ENCODE measurements at places on chromosomes 11 and 22.

DNA sequence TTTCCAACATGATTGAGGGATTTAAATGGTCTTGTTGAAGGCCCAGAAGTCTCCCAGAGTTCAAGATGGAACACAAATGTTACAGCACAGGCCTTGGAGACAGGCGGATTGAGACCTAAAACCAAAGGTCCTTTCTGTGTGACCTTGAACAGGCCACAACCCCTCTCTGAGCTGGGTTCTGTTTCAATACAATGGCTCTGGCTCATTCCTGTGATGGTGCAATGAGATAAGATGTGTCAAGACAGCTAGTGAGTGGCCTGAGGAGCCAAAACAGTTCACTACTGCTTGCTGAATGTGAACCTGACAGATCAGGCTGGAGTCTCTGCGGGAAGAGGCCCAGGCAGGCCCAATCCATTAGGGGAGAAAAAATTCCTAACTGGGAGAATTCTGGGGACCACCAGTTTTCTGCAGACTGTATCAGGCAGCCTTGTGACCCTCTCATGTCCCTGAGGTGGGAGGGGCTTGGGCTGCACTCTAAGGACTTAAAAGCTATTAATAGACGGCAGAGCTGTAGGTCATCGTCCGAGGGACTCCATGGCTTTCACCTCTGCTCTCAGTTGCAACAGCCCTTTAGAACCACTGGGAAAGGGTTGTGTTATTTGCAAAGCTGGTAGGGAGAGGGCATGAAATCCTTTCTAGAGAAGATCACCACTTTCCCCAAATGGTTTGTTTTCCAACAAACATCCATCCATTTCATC lies 126.1 kb upstream of the TEAD1 start:
- no peak for DNase-seq

DNA sequence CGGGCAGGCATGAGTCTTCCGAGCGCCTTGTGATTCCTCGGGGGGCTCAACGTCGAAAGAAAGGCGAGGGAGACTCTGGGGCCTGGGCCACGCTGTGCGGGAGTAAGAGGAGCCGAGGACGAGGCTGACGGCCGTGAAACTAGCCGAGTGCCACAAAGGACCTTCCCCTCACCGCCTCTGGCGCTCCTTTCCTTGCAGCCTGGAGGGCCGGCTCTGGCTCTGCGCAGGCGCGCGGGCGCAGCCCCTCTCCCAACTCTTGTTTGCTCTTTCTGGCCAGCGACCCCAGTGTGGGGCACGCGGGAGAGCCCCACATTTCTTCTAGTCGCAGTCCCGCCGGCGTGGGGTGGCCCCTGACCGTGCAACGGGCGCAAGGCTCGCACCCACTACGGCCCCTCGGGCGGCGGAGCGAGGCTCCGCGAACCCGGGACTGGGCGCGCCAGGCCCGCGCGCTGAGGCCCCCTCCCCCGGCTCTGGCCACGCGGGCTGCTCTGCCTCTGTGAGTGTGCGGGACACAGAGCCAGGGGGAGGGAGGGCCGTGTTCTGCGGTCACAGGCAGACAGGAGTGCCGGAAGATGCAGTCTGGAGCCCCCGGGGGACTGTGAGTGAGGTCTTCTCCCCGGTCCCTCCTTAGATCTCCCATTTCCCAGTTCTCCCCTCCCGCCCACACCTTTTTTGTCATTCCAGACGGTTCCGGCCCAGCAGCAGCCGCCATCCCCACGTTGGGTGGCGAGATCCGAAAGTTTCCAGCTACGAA lies 1.0 kb upstream of the TOB2 start:
- DNase-seq, result peak; percentile 58

DNA sequence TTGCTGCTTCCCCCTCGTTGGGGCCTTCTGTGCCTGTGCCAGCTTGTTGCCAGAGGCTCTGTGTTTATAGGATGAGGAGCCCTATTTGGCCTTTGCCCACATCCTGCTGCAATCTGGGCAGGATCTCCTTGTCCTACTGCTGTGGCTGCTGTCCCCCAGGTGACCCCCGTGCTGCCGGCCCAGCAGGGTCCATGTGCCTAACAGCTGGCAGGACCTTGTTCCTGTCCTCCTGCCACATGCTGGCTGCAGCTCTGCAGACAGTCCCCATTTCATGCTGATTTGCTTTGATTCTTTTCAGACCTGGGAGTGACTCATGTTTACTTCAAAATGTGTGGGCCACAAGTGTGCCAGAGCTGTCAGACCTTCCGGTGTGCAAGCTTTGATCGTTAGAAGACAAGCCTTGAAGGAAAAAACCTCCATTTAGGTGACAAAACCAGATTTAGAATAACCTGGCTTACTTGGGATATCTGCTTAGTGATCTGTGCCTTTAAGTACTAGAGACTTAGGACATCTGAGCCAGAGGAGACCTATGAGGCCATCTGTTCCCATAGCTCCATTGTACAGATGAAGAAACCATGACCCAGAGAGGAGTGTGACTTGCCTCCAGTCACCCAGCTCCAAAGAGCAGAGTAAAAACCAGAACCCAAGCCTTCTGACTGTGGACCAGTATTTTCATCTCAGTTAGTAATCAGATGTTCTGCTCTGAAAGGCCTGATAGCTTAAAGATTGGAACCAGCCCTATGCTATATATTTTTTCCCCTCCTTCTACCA lies 11.1 kb downstream of the NAV2 start:
- DNase-seq, result peak; percentile 40

DNA sequence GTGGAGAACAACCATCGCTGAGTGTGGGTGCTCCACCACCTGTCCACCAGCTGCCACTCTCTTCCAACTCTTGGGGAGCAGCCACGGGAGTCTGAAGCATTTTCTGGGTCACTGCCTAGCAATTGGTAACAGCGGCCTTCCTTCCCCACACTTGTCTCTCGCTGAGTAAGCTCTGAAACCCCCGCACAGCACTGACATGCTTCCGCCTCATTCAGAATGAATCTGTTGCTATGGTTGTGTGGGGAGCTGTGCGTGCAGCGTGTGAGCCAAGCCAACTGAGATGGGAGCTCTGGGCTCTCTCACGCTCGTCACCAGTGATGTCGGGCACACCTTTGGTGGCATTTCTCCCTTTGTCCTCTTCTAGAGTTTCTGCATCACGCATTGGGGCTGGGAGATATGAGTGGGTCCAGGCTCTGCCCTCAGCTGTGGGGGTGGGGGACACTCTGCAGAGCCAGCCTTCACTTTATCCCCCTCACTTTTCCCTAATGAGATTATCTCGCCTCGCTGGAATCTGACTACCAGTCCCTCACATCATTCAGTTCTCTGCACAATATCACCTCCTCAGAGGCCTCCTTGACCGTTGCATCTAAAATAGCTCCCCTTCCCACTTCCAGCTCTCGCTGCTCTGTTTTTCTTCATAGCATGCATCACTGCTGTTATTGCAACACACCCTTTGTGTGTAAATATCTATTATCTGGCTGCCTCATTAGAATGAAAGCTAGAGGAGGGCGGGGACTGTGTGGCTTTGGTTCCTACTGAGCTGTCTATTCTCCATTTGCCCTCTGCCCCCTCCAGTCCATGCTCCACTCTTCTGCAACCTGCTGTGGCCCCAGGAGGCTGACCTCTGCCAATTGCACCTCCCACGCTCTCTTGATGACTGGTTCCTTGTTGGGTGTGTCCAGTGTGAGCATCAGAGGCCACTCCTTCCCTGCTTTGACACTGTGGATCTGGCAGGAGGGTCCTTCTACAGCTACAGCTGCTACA lies 569.9 kb upstream of the CADM1 start:
- peak; percentile 8 for DNase-seq

DNA sequence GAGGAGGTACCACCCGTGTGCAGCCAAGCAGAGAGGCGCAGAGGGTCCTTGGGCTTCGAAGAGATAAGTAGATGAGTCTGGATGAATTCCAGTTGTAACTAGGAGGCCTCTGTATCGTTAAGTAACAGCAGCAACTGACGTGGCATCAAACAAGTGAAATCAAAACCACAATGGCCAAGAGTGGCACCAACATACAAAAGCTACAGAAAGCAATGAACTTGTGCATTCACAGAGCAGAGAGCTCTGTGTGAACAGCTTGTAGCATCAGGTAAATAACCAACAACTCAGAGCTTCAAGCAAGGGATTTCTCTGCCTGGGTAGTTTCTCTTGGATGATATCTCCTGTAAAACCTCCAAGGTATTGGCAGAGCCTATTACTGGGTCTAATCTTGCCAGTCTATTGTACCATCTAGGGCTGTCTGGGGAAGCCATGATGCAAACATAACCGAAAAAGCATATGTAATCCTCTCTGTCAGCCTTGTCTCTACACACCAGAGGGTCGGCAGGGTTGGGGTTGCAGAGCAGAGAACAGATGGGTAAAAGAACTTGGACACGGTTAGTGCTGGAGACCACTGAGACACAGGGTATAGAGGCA lies 83.1 kb upstream of the USP47 start:
- no peak for DNase-seq

GRCh38 chr11:134139873-134140331 lies 71.0 kb downstream of the JAM3 start:
- DNase-seq, result peak; percentile 91

- DNase-seq, result no peak
Observed at GRCh38 chr11:105361651-105362050, 222.1 kb upstream of the CARD18 start.

DNA sequence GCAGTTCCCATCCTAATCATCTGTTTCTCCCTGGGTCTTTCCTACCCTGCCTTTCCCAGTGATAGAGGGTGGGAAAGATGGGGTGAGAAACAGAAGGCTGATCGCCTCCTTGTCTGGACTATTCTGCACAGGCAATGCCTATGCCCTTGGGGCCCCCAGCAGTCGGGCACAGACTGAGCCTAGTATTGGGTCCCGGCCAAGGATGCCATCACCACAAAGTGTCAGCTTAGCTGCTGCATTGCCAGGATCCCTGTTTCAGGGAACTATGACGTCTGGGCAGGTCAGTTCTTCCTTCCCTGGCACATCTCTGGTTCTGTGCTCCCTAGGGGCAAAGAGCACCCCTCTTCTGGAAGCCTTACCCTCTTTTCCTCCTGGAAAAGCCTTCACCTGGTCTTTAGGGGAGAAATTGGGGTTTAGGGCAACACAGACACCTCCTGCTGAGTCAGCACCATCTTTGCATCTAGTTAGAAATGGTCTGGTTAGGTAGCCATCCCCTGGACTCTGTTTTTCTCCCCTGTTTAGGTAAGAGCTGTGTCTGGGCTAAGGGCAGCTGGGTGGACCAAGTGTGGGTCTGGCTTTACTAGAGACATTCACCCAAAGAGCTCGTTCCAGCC lies 2.1 kb downstream of the ADAMTS8 start:
- DNase-seq, result no peak

- peak; percentile 77 for DNase-seq
Observed at GRCh38 chr11:33835143-33835878, 56.6 kb downstream of the LMO2 start.

GRCh38 chr11:20064961-20065405 lies 95.3 kb downstream of the DBX1 start:
- DNase-seq, result no peak

GRCh38 chr22:26072621-26073020 lies 96.6 kb upstream of the SEZ6L start:
- no peak for DNase-seq

DNA sequence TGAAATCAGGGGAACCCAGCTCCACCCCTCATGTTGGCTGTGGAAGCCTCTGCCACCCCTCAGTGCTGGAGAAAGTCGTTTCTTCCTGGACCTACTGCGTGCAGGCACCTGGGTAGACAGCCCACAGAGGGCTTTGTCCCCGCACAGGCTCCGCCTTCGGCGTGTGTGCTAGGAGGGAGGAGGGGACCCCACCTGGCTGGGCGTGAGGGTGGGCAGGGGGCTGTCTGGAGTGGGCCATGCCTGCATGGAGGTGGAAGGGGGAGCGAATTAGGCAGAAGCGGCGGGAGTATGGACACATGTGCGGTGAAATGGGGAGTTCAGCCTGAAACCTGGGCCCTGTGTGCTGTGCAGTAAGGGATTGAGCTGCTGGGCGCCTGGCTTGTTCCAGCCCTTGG lies 49.3 kb downstream of the FBLN1 start:
- DNase-seq, result no peak

DNA sequence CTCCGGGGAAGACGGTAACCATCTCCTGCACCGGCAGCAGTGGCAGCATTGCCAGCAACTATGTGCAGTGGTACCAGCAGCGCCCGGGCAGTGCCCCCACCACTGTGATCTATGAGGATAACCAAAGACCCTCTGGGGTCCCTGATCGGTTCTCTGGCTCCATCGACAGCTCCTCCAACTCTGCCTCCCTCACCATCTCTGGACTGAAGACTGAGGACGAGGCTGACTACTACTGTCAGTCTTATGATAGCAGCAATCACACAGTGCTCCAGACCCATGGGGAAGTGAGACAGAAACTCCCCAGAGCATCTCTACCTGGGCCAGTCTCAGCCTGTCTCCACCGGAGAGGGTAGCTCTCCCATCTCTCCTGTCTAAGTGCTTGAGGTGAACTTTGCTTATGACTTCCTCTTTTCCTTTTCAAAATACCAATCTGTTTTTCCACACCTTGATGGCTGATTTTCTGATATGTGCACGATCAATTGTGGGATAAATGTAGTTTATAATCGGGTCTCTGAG lies 48.5 kb upstream of the VPREB1 start:
- no peak for DNase-seq

Measured in cardiac fibroblast (primary cell).